ENCODE measurements at places on chromosomes 5 and 9.
A peak's percentile ranks its signal among the peaks of the same experiment; 100 is the strongest.

GRCh38 chr9:135517407-135517822 is 3.8 kb upstream of the LCN1 start:
- no peak for DNase-seq

- no peak for DNase-seq
Measured at GRCh38 chr5:1133510-1134201, 21.8 kb upstream of the SLC12A7 start.

GRCh38 chr9:92769286-92769685 is 4.7 kb upstream of the BICD2 start:
- no peak for DNase-seq

- no peak for DNase-seq
Measured at GRCh38 chr5:141917760-141918159, 5.9 kb upstream of the DELE1 start.

DNA sequence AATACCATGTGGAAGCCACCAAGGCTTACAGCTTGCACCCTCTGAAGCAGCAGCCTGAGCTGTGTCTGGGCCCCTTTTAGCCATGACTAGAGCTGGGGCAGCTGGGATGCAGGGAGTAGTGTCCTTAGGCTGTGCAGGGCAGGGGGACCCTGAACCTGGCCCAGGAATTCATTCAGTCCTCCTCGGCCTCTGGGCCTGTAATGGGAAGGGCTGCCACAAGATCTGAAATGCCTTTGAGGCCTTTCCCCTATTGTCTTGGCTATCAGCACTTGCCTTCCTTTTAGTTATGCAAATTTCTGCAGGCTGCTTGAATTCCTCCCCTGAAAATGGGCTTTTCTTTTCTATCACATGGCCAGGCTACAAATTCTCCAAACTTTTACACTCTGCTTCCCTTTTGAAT is 9.0 kb downstream of the GPR150 start:
- no peak for DNase-seq

DNA sequence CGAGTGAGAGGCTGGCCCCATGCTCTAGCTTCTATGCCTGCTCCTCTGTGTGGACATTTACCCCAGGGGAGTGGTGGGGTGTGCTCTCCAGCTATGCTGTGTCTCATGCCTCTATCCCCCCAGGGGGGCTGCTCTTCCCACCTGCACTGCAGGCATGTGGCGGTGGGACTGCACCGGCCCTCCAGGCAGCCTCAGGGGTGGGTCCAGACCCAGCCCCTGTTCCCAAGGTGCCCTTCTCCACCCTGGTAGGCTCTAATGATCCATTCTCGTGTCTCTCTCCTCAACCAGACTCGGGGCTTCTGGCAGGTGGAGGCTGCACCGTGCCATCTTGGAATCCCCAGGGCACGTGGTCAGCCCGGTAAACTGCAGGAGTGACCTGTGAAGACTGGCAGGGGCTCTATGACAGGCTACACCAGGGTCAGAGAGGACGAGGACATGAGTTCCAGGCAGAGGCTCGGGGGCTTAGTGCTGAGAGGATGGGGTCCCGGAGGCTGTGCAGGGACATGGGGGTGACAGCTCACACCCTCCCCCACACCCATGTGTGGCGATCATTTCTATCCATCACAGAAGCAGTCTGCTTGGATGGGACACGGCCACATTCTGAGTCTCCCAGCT is 22.7 kb upstream of the COL5A1 start:
- DNase-seq = no peak

DNA sequence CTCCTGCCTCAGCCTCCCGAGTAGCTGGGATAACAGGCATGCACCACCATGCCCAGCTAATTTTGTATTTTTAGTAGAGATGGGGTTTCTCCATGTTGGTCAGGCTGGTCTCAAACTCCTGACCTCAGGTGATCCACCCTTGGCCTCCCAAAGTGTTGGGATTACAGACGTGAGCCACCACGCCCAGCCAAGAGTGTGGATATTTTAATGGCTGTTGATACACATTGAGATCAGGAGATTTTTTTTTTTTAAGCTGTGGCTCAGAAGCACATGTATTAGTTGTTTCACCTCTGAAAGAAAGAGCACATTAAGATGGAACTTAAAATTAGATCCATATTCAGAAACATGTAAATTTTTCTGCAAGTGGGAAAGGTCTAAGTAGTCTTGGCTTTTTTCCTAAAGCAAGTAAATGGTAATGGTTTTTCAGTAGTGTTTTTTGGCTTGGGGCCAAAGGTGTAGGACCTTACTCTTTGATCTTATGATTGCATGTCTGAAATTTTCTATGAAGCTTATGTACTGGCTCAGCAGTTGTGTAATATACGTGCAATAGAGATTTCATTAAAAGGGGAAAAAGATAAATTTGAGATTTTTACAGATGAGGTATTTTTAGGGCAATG is 9.9 kb downstream of the RBM27 start:
- no peak for DNase-seq

DNA sequence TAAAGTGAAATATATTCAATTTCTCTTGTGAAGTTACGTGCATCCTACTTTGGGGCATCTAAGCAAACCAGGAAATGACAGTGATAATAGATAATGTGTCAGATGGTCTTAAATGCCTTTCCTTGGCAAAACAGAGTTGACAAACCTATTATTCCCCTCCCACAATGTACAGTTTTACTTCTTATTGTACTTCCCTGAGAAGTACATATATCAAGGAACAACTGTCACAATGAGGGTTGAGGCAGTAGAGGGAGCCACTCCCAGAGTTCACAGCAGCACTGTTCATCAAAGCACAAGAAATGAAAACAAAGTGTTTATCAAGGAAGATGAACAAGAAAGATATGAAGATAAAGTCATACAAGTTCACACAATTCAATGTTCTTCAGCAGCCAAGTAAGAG is 41.1 kb downstream of the ELAVL2 start:
- DNase-seq = no peak

- peak; percentile 11 for DNase-seq
Measured at GRCh38 chr5:75053304-75054133, 1.2 kb upstream of the GCNT4 start.

DNA sequence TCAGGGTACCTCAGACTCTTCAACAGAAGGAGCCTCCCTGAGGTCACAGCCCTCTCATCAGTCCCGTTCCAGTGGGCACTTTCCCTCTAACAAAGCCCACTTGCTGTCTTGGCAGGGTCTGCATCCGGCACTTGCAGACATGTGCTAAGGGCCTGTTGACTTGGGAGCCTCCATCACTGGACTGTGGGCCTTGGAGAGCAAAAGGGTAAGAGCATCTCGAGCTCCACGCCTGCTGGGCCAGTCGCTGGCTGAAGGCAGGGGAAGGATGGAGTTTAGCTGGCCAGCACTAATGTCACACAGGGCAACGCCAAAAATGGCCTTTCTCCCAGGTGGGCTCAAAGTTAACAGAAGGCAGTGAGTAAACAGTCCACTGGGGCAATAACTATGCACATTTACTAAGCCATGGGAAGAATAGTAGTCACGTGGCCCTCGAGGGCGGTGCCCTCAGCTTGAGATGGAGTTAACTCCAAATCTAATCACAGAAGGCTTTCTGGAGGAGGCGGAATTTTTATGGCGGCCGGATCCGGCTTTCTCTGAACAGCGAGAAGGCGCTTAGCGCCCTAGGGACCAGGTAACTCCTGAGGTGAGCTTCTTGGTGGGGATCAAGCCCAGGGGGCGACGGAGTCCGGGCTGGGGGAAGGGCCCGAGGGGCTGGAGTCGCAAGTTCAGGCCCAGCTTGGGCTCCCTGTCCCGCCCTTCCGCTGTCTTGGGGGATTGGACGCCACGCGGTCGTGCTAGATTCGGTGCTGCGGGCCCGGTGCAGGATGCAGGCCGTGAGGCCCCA is 2.0 kb upstream of the NSD1 start:
- no peak for DNase-seq

- DNase-seq = no peak
Measured at GRCh38 chr5:56974241-56974640, 22.3 kb upstream of the MIER3 start.

DNA sequence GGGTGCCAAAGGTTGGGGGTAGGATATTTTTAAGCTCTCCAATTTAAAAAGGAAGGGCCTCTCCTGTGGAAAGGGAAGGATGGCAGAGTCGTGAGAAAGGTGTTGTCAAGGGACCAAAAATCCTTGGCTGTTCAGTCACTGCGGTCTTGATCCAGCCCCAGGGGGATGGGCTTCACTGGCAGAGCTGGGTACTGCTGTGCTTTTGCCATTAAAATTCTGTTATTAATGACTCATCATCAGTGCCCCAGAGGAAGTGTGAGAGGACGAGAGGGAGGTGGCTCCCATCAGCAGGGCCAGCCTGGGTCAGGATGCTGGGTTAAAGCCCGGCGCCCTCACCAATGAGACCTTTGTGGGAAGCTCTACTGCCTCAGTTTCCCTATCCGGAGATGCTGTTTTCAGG is 16.7 kb downstream of the PCDH12 start:
- no peak for DNase-seq

DNA sequence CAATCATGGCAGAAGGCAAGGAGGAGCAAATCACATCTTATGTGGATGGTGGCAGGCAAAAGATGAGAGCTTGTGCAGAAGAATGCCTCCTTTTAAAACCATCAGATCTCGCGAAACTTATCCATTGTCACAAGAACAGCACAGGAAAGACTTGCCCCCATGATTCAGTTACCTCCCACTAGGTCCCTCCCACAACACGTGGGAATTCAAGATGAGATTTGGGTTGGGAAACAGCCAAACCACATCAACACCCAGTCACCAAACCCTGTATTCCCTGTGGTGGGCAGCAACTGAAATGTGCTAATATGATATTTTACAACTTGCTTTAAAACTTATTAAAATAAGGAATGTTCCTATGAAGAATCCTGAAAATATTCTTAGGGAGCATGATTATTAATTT is 54.2 kb downstream of the RASGRF2 start:
- no peak for DNase-seq

GRCh38 chr5:133276171-133276570 is 224.4 kb downstream of the HSPA4 start:
- no peak for DNase-seq

- DNase-seq = no peak
Measured at GRCh38 chr9:86722706-86723075, 224.6 kb downstream of the GAS1 start.

GRCh38 chr5:137627706-137628105 is 108.2 kb downstream of the KLHL3 start:
- no peak for DNase-seq

DNA sequence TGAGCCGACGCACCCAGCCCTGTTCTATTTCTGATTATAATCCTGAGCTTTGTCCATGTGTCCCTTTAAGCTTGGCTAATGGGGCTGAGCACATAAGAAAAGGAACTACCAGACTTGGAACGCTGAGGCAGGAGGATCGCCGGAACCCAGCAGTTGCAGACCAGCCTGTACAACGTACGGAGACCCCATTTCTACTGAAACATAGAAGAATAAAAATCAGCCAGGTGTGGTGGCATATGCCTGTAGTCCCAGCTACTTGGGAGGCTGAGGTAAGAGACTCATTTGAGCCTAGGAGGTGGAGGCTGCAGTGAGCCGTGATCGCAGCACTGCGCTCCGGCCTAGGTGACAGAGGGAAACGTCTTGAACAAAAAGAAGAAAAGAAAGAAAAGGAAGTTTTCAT is 22.3 kb downstream of the TRIM7 start:
- no peak for DNase-seq

- no peak for DNase-seq
Measured at GRCh38 chr5:133926489-133927299, 41.7 kb downstream of the C5orf15 start.

DNA sequence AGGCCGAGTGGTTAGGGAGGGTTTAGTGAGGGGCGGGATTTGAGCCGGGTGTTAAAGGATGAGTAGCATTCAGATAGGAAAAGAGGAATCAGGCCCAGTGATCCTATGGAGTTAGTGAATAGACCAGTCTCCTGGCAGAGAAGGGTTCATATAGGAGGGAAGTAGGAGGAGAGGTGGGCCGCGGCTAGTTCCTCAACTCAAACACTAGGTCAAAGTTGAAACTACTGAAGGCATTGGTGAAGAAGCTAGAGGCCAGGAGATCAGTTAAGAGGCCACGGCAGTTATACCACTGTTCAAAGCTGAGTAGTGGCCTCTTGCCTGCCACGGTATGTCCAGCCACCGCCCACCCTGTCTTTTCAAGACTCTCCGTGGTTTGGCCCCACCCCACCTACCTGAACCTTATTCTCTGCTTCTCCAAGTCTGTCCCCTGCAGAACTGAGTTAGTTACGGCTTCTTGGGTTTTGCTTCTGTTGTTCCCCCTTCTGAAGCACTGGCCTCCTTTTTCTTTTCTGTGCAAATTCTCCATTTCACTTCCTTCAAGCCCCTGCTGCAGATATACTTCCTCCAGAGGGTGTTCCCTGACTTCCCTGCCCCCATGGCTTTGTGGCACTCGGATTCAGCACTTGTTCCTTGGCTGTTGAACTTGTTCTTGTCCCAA is 1.8 kb downstream of the ZBTB34 start:
- DNase-seq = no peak

GRCh38 chr5:35803191-35803651 is 53.5 kb upstream of the IL7R start:
- no peak for DNase-seq

DNA sequence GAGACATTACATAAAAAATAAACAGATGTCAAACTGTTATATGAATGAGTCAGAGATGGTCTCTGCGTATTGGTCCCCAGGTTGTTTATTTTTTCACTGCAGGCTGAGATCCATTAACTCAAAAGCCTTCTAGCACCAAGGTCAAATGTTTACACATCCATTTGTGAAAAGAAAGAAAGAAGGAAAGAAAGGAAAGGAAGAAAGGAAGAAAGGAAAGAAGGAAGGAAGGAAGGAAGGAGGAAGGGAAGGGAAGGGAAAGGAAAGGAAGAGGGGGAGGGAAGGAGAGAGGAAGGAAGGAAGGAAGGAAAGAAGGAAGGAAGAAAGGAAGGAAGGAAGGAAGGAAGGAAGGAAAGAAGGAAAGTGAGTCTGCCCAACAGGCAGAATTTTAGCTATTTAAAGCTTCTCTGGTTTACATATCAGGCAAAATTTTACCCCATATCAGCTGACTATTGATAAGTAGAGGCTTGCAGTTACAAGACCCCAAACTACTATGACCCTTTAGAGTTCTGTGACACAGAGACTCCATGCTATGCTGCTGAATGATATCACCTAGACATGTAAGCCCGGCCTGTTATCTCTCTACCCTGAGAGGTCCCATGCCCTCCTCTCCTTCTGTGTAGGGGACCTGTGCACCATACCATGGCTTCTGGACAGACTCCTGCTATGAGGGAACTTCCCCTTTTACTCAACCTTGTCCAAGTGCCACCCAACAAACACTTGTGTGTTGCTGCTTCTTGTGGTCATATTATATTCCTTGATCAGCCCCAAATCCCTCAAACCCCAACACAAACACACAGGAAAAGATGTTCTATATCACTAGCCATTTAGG is 59.0 kb downstream of the DRD1 start:
- DNase-seq = no peak

GRCh38 chr5:131226899-131227298 is 37.0 kb upstream of the CDC42SE2 start:
- no peak for DNase-seq

- no peak for DNase-seq
Measured at GRCh38 chr5:171899792-171900191, 106.6 kb downstream of the FBXW11 start.
